ENCODE measurements at places on chromosomes 1 and 21.

GRCh38 chr1:235883261-235883927, 16.7 kb upstream of the LYST start:
- no peaks in the 10 kb centered on the region for H3K27me3 ChIP-seq
- H3K27ac ChIP-seq = peak overlapping the region; percentile 12
- peaks cover 20% of the 10 kb centered on the region for H3K4me1 ChIP-seq
- DNase-seq = peak; percentile 85

DNA sequence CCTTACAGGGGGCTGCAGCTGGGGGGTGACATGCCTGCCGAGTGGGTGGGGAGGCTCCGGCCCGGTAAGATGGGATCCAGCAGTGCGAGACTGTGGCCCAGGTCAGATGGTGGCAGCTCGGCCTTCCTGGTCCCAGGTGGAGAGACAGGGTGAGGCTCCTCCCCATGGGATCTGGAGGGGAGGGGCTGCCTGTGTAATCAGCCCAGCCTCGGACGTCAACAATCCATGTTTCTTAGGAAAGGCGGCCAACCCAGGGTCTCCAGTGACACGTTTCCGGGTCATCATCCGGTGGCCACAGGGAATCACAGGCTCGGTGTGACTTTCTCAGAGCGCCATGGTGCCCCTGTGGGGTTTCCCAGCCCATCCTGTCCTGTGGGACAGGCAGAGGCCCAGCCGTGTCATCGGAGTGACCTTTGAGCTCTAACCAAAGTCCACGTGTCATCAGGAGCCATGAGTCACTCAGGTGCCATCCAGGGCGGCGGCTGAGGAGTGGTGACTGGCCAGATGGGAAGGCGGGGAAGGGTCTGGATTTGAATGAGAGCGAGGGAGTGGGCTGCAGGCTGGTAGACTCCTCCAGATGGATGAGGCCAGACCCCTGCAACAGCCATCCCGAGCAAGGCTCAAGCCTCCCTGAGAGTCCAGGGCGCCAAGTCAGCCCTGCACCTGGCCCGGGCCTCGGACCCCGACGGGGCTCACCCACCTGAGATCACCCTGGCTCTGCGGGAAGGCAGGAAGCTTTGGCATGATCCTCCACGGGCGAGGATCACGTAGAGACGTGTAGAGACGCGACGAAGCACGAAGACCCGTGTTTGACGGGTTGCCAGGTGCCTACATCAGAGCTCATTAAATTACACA, 6.6 kb upstream of the HES4 start:
- no peak overlapping the region for H3K27ac ChIP-seq
- no peak overlapping the region for H3K4me3 ChIP-seq
- no peak for DNase-seq
- H3K4me1 ChIP-seq = peaks cover 17% of the 10 kb centered on the region
- no peaks in the 10 kb centered on the region for H3K36me3 ChIP-seq
- H3K27me3 ChIP-seq = no peaks in the 10 kb centered on the region

DNA sequence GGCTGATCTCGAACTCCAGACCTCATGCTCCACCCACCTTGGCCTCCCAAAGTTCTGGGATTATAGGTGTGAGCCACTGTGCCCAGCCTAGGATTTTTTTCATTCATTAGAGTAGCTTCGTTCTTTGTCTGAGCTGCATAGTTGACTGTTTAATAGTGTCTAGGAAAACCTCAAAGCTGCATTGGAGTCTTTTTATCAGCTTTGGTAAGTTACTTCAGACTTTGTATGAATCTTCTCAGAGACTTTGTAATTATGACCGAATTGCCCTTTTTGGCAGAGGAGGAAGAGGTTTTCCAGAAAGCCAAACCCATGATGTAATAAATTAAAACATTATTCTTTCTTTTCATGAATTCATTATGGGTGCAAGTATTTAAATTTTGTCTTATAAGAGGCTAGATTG, 5.1 kb downstream of the DNAJB4 start:
- peaks cover 45% of the 10 kb centered on the region for H3K4me1 ChIP-seq
- H3K27me3 ChIP-seq = no peaks in the 10 kb centered on the region
- peak overlapping the region; percentile 48 for H3K27ac ChIP-seq
- no peak for DNase-seq
- peaks cover 9% of the 10 kb centered on the region for H3K36me3 ChIP-seq

- no peak for DNase-seq
- peaks cover 30% of the 10 kb centered on the region for H3K27me3 ChIP-seq
- no peak overlapping the region for H3K4me3 ChIP-seq
- no peaks in the 10 kb centered on the region for H3K36me3 ChIP-seq
- no peak overlapping the region for H3K27ac ChIP-seq
Measured at GRCh38 chr1:6246497-6247467, 2.8 kb downstream of the HES3 start.

GRCh38 chr1:203204756-203205155, 18.3 kb upstream of the CHI3L1 start:
- H3K4me1 ChIP-seq = peaks cover 3% of the 10 kb centered on the region
- no peaks in the 10 kb centered on the region for H3K27me3 ChIP-seq
- no peak overlapping the region for H3K4me3 ChIP-seq
- no peaks in the 10 kb centered on the region for H3K36me3 ChIP-seq
- H3K27ac ChIP-seq = no peak overlapping the region

DNA sequence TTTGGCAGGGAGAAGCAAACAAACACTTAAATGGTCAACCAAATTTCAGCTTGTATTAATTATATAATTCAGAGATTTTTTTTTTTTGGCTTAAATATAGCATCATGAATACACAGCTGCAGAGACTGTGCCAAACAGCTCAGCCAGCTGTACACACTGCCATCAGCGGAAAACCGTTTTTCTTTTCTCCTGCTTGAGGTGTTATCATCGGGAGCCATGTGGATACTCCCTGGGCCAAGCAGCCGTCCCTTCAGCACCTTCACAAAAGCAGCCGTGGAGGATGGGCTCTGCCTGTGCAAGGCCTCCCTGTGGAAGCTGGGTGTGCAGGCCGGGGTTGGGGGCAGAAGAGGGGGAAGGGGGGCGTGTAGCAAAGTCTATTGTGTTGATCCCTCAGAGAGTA, 85.0 kb downstream of the NUF2 start:
- no peak overlapping the region for H3K4me3 ChIP-seq
- no peaks in the 10 kb centered on the region for H3K27me3 ChIP-seq
- no peak for DNase-seq
- no peaks in the 10 kb centered on the region for H3K4me1 ChIP-seq
- no peaks in the 10 kb centered on the region for H3K36me3 ChIP-seq
- H3K27ac ChIP-seq = no peak overlapping the region

DNA sequence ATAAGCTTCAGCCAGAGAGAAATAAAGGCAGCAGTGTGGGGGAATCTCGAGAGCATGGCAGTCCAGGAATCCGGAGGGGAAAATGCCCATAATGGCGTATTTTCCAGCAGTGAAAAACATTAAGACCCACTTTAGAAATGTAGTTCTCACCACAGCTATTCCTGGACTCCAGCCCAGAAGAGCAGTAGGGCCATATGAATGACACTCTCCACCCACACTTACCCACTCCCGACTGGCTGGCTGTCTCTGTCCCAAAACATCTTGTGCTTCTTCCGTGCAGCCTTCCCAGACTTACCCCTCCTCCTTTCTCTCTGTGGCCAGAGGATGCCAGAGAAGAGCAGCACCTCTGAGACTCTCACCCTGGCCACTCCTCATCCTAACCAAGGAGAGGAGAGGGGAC, 56.4 kb downstream of the TRABD2B start:
- H3K27ac ChIP-seq = no peak overlapping the region
- DNase-seq = no peak
- no peak overlapping the region for H3K4me3 ChIP-seq
- peaks cover 20% of the 10 kb centered on the region for H3K4me1 ChIP-seq
- H3K27me3 ChIP-seq = no peaks in the 10 kb centered on the region
